Natural killer cell treated with Interleukin-12 subunit alpha and Interleukin-12 subunit beta and Interleukin-15 and Interleukin-18, amount 100 ng/mL, for 72 hours (primary cell): ENCODE measurements at places on chromosomes 12 and 14. TPM values are rescaled to one million over a fixed set of nuclear protein-coding genes. Genes with fewer than 3 reads are reported as not detected.
A peak's percentile ranks its signal among the peaks of the same experiment; 100 is the strongest.

DNA sequence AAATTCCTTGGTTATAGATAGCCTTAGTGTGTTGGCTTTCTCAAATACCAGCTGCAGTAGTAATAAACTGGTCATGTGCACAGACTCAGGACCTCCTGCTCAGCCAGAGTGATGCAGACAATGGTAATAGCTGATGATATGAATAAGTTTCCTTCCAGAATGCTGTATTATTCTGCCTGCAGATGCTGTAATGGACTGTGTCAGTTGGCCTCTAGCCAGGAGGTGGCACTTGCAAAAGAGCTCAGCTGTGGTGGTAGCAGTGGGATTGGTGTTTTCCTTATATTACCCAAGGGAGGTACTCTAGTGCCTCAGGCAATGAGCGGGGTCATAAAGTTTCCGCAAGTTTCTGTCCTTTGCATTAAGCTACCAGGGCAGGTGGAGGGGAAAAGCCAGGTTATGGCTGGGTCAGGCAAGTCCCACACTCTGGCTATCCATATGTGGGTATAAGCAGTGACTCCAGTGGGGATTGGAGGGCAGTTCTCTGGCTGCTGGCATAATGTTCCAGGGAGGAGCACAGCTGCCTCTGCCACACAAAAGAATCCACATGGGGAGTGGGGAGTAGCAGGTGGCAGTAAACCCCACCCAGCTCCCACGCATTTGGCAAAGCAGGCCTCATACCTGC lies 14.0 kb upstream of the MUCL1 start:
- no peak for DNase-seq

GRCh38 chr12:89768586-89769482 lies 60.2 kb upstream of the ATP2B1 start:
- peak; percentile 72 for DNase-seq

DNA sequence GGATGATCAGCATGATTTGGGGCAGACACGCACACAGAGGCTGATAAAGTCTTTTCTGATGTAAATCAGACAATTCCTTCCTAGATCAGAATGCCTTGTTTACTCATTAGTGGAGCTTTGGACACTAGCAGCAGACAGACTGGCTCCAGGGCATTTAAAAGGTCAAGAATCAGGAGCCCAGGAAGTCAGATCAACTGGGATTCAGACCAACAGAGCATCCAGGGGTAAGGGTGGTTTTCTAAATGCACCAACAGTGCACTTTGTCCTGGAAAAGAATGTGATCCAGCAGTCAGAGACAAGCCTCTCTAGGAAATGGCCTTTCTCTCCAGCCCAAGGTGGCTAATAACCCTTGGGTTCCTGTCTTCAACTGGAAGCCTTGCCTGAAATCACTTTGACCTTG lies 405.3 kb downstream of the MED13L start:
- no peak for DNase-seq

- DNase-seq: no peak
Measured at GRCh38 chr12:64826234-64826633, 1.8 kb downstream of the TBC1D30 start.

DNA sequence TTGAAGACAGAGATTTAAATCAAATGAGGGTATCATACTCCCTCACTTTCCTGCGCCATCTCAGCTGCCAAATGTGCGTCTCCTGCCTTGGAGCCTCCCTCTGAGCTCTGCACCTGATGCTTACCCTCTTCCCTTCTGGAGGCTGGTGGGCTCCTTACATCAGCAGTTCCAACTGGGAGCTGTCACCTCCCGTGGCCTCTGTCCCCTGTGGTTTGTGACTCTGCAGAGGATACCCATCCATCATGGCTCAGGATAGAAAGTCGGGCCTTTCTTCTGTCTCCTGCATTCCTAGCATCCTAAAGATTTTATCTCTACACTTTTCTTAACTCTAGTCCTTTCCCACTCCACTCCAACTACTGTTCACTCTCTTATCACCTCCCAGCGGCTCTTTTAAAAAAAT lies 570.6 kb downstream of the BCL11B start:
- no peak for DNase-seq

GRCh38 chr12:65613692-65614091 lies 210.6 kb upstream of the HMGA2 start:
- no peak for DNase-seq

GRCh38 chr12:26250801-26251200 lies 55.4 kb downstream of the SSPN start:
- DNase-seq: no peak

PRR13 gene
- 353 TPM for total RNA-seq

FGF6 gene
- total RNA-seq: not detected

SSPN gene
- total RNA-seq: 1.3 TPM
